ENCODE measurements at places on chromosomes 1 and 21.

- DNase-seq = no peak
Measured at GRCh38 chr1:77316966-77317365, 35.1 kb downstream of the AK5 start.

DNA sequence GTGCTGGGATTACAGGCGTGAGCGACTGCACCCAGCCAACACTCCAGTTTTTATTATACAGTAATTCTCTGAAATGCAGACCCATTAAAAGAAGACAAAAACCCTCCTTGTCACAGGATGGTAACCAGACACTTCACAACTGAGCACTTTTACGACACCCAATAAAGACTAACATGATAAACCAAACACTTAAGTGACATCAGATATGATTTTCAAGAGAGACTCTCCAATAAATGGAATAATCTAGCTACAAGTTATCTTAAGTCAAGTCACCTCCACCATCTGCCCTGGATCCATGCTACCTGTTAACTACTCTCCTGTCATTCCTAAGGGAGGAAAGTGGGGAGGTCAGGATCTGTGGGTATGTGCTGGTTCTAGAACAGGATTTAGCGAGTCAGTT is 5.6 kb downstream of the GNG12 start:
- no peak for DNase-seq

DNA sequence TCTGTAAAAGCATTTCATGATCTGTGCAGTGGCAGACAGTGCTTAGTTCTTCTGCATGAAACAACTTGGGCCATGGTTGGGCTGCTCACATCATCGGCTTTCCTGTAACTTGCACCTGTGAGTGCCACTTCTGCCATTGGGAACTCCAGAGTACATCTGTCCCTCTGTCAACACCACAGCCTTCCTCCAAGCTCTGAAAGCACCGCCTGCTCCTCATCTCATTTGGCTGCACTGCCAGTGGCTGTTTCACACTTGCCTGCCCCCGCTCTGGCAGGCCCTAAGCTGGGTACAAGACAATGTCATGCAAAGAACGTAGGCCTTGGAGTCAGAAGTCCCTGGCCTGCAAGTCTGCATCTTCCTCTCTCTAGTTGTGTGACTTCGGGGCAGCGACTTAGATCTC is 46.4 kb downstream of the DDX20 start:
- no peak for DNase-seq

GRCh38 chr1:234271243-234271606 is 102.0 kb upstream of the COA6 start:
- DNase-seq = peak; percentile 78

DNA sequence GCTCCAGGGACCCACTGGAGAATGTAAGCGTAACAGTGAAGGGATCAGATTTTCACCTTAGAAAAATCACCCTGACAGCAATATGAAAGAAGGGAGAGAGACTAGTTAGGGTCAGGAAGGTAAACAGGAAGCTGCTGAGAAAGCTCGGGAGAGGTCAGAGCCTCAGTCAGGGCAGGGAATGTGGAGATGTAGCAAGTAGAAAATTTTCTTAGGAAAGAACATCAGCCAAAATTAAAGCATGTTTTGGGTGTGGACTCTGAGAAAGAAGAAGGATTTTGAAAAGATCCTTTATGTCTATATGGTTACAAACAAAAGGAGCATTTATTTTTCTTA is 16.7 kb upstream of the ERICH3 start:
- no peak for DNase-seq

- DNase-seq = no peak
Measured at GRCh38 chr1:50232336-50232735, 123.6 kb downstream of the ELAVL4 start.

DNA sequence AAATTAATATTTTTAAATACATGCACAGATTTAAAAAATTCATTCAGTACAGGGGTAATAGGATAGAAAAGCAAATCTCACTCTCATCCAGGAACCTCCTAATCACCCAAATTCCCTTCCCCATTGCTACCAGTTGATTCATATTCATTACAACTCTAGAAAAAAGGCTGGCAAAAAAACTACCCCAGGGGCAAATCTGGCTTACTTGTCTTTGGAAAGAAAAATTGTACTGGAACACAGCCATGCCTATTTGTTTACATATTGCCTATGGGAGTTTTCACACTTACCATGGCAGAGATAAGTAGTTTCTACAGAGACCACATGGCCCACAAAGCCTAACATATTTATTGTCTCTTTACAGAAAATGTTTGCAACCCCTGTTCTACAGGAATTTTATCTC is 8.9 kb upstream of the RBM34 start:
- no peak for DNase-seq

- no peak for DNase-seq
Measured at GRCh38 chr1:179241530-179242097, 12.1 kb upstream of the ABL2 start.

DNA sequence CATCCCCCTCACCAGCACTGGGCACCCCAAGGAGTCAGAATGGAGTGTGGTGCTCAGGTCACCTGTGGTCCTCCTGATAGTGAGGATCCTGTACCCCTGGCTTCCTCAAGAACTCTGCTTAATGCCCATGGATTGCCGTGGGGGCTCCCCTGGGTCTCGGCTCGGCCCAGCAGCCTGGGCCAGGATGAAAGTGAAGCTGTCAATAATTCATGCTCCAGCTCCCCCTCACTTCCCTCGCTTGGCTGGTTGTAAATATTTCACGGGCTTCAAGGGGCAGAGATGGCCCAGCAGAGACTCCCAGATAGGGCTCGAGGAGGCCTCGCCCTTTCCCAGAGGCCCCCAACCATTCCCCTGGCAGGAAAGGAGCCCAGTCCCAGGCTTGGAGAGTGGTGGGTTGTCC is 42.6 kb upstream of the KCNA10 start:
- DNase-seq = no peak

- peak; percentile 88 for DNase-seq
Measured at GRCh38 chr1:65001231-65001792, 35.0 kb upstream of the JAK1 start.

- no peak for DNase-seq
Measured at GRCh38 chr1:85608851-85609250, 28.3 kb downstream of the CCN1 start.

GRCh38 chr1:58812926-58813325 is 29.1 kb upstream of the JUN start:
- peak; percentile 12 for DNase-seq

- no peak for DNase-seq
Measured at GRCh38 chr1:111669268-111669667, 49.7 kb downstream of the RAP1A start.

- peak; percentile 49 for DNase-seq
Measured at GRCh38 chr1:174976436-174977108, 23.2 kb upstream of the CACYBP start.

- DNase-seq = no peak
Measured at GRCh38 chr1:2272686-2273400, 44.7 kb downstream of the SKI start.

DNA sequence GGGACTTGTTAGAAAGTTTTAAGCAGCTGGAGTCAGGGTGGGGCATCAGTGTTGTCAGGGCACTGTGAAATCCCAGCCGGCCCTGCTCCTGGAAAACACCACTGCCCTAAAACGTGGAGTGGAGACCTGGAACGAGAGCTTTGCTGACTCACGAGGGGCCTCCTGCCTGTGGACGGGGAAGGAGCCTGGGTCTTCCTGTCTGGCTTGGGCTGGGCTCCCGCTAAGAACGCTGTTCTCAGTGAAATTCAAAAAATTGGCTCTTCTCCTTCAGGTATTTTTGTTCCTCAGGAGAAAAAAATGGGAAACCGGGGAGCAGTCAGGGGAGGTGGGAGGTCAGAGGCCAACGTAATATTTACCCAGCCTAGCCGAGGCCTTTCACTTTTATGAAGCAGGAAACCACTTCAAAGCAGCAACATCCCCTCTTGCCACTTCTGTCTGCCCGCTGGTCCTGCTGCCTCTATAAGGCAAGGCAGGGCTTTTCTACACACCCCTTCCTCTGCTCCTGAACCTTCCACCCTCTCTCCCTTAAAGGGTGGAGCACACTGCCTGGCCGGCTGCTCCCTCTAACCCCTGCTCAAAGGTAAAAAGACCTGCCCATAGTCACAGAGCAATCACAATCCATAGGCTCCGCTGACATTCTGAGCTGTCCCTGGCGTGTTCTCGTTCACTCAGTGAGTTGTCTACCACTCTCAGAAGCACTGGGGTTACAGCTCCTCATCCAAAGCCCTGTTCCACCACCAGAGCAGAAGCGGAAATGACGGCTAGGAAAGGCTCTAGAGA is 8.0 kb downstream of the PLXNA2 start:
- DNase-seq = peak; percentile 42

DNA sequence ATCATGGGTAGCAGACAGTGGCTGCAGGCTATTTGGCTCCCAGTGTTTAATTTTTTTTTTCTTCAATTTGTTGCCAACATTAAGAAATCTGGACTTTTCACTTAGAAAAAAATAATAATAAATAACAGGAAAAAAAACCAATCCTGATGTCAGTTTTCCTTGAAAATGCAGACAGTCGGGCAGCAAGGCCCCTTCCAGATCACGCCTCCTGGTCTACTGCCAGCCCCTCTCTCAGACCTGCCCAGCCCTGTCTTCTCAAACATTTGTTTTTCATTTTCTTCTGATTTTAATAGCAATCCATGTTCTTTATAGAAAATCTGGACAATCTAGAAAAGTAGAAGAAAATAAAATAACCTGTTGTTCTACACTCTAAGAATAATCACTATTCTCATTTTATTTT is 15.5 kb downstream of the IFNGR2 start:
- DNase-seq = no peak

DNA sequence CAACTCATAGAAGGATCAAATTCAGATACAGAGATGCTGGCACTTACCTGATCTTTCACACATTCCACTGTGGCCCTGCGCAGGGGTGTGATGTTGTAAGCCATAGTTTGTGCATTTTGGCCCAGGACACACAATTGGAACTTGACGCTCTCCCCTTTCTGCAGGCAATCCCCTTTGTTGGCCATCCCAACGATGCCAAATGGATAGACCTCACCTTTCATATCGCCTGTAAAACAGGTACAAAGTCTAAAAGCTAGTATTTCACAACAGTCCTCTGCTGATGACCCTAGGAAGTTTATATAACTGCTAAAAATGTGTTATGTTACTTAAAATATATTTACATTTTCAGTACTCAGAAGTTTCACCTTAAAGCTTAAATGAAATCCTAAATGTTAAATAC is 3.9 kb upstream of the NRAS start:
- DNase-seq = no peak

- no peak for DNase-seq
Measured at GRCh38 chr1:231515748-231516147, 12.7 kb upstream of the TSNAX start.

DNA sequence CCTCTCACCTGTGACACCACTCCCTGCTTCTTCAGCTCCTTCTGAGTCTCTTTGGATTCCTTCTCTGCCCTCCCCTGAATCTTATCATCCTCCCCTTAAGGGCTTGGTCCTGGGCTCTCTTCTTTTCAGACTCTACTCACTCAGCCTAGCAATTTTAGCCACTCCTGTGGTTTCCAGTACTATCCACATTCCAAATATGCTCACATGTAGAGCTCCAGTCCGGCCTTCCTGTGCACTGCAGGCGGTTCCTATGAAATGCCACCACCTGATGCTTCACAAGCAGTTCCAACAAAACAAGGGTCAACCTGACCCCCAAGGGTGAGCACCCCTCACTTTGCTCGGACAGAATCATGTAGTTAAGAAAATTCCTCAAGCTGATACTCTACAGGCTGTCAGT is 35.9 kb downstream of the MAB21L3 start:
- DNase-seq = no peak

DNA sequence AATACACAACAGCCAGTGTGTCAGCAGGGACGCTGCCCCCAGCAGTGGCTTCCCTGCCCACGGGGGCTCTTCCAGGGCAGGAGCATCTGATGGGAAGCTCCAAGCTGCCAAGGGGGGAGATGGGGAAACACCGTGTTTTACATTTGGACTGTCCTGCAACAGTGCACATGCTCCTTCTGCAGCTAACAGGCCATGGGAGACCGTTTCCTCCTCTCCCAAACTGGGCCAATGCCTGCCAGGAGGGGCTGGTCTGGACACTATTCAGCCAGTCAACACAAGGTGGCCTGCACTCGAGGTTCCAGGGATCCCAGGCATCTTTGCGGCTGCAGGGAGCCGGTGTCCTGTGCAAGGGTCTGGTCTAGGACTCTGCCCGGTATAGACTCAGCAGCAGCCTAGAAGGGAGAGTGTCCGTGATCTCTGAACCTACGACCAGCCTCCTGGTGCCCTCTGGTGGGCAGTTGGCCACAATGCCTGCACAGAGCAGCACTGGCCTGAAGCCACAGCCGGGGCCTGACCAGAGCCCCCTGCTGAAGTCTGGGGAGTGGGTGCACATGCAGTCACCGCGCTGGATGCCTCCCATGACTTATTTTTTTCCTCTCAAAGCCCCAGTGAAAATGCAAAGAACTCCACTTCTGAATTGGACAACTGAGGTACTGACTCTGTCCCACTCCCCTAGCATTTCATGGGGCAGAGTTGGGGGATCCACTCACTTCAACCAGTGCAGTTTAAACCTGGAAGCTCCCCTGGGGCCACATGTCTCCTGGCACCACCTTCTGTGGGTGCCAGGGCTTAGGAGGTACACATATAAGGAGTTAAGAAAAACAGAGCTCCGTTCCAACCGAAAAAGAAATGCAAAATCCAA is 33.3 kb downstream of the RCC2 start:
- peak; percentile 50 for DNase-seq

GRCh38 chr1:243236604-243237252 is 18.4 kb downstream of the CEP170 start:
- no peak for DNase-seq

DNA sequence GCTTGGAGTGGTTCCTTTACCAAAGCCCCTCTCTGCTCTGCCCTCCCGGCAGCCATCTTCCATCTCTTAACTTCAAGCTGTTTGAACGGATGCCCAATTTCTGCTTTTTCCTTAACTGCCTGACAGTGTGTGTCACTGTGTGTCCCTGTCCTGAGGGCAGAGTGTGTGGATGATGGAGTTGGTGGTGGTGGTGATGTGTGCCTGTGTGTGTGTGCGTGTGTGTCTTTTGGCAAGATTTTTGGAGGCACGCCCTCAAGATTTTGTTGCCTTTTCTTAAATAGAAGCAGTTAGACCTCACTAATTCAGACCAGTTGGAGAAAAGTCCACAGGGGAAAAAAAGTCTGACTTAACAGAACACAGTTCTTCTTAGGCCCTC is 30.3 kb downstream of the SERTAD4 start:
- DNase-seq = no peak

- DNase-seq = no peak
Measured at GRCh38 chr1:198939956-198940355, 301.1 kb downstream of the PTPRC start.

Measured in activated CD4-positive, alpha-beta T cell treated with anti-CD3 and anti-CD28 coated beads, Interleukin-2, Interleukin-6, amounts not matched to agents 100 ng/mL and 50 ng/mL, durations not matched to agents 16 hours and 8 hours (primary cell).